ENCODE measurements at places on chromosomes 3 and 15.

DNA sequence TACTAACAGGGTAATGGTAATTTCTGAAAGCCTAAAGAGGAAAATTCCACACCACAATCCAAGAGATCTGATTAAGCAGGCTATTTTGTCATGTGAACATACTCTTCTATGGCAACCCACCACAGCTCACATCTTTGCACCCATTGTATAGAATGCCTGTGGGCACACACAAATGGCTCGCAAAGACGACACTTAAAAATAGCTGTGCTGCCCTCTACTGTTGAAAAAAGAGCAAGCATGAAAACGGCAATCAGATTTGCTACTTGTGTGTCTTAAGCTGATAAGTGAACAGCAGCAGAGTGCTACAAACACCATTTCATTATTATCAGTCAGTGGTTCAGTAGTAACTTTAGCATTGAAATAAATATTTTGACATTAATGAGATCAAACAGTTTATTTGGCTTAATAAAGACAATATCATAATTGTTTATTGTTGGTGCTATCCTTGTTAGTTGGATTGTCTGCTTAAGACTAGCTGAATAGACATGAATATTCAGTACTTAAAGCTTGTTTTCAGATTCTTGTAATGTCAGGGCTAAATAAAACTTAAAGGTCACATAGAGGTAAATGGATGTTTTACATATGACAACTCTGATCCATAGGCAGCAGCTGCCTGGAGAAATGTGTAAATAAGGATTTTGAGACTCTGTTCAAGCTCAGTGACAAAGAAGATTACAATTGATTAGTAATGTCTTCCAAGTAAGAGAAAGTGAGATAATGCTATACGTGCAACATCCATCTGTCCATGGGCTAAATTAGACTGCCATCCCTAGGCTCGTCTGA is 199.1 kb downstream of the LRRN1 start:
- peak; percentile 1 for DNase-seq

GRCh38 chr3:146342989-146343388 is 92.1 kb upstream of the PLSCR4 start:
- DNase-seq = no peak

GRCh38 chr15:81163961-81164800 is 30.1 kb downstream of the CFAP161 start:
- DNase-seq = peak; percentile 48

DNA sequence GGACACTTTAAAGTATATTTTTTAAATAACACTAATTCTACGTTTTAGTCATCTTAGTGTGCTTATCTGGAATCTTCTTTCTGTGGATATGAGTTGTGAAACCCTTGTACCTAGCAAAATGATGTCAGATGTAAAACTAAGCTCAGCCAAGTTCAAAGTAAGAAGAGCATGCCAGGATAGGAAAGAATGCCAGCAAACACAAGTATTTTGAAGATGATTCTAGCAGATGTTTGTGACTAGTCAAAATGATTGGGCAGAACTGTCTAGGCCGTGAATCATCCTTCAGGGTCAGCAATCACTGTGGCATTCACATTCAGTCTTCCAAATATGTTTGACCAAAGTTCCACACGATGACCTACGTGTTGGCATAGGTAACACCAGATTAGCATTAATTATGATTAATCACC is 5.4 kb upstream of the PLOD2 start:
- no peak for DNase-seq

GRCh38 chr3:96510334-96510733 is 304.1 kb upstream of the EPHA6 start:
- DNase-seq = no peak

DNA sequence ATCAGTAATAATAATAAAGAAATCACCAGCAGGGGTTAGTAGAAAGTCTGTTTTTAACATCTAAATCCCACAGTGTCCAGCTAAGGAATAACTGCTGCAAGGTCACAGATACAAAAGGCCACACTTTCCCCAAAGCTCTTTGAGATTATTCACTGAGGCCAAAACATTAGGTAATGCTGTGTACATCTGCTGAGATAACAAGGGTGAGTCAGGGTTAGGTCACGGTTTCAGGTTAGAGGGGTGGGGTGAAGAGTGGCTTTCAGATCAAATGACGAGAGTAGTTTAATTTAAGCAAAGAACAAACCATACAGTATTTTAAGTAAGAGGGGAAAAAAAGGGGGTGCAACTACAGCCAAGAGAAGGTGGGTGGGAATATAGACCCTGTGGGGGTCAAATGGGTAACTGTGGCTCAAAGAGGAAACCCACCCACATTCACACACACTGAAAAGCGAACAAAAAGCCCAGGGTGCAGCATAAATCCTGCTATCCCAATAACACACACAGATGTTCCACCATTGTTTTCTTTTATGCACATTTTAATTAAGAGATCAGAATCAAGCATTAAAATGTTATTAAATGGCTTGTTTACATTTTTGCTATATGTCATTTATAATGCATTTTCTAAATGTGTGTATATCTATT is 412.9 kb downstream of the TIGIT start:
- peak; percentile 24 for DNase-seq

DNA sequence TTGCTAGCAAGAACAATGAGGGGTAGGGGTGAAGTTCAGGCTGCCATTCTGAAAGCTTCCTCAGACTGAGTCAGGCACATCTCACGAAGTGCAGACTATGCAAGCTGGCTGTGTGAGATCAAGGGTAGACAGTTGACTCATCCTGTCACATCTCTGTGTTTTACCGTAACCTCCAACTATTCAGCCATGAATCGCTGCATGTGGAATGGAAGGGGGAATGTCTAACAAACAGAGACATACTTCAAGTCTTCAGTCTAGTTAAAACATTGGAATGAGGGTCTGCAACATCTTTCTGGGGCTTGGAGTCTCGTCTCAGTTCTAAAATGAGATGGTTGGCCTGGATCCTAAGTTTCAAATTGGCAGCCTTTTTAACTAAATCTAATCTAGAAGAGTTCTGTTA is 25.9 kb downstream of the AGTR1 start:
- peak; percentile 61 for DNase-seq

- no peak for DNase-seq
Measured at GRCh38 chr3:132606085-132606484, 9.0 kb downstream of the ACKR4 start.

GRCh38 chr15:37246856-37247255 is 146.5 kb upstream of the MEIS2 start:
- DNase-seq = no peak

GRCh38 chr3:177676148-177676547 is 478.9 kb upstream of the TBL1XR1 start:
- no peak for DNase-seq

- DNase-seq = peak; percentile 70
Measured at GRCh38 chr15:62647202-62647842, 395.2 kb upstream of the TPM1 start.

DNA sequence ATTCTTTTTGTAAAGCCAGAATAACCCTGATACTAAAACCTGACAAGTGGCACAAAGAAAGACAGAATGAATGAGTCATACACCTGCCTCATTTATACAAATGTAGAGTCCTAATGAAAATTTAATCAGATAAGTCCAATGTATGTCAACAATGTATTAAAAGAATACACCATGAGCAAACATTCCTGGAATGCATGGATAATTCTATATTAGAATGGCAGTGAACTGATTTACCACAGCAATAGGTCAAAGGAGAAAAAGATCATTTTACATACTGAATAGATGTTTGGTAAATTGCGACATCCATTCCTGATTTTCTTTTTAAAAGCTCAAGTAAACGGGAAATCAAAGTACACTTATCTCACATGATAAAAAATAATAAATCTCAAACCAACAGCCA is 11.2 kb upstream of the LOXL1 start:
- no peak for DNase-seq

- DNase-seq = peak; percentile 32
Measured at GRCh38 chr3:139797724-139798343, 120.1 kb upstream of the NMNAT3 start.

GRCh38 chr15:52464478-52464877 is 64.2 kb downstream of the MYO5A start:
- no peak for DNase-seq

DNA sequence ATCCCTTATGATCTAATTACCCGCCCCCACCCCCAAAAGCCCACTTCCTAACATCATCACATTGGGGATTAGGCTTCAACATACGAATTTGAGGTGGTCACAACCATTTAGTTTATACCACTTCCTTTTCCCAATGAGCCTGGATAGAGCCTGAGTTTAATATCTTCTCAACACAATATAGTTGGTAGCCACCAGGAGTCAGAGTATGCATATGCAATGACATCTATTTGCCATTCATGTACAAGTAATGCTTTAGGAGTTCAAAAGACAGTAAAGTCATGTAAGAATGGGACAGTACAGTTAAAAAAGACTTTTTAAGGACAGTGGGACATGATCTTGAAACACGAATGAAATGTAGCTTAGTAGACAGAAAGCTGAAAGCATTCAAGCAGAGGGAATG is 172.4 kb downstream of the DCLK3 start:
- no peak for DNase-seq

Measured in COLO829 (cell line).